ENCODE measurements at places on chromosomes 5 and 9.

- no peak for DNase-seq
Observed at GRCh38 chr5:80406980-80407734, 707 bp upstream of the ZFYVE16 start.

DNA sequence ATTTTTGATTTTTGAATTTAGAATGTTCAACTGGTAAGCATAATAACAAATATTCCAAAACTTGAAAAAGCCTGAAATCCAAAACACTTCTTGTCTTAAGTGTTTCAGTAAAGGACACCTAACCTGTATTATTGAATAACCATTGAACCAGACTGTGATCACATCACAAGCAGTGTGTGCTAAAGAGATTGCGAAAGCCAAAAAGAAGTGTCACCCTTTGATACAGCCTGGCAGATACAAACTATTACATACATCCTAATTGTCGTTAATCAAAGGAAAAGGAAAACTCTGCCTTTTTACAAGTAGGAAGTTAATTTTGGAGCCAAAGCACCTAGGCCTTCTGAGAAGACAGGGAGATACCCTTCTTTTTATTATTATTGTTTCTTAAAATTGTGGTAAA lies 8.4 kb upstream of the FAM120AOS start:
- DNase-seq = no peak

GRCh38 chr9:32404402-32404801 lies 20.0 kb downstream of the ACO1 start:
- DNase-seq = no peak

GRCh38 chr5:132182359-132183040 lies 45.2 kb downstream of the P4HA2 start:
- DNase-seq = no peak

GRCh38 chr5:139641116-139642080 lies 6.8 kb upstream of the CXXC5 start:
- DNase-seq = no peak

GRCh38 chr5:143920772-143921171 lies 108.8 kb downstream of the HMHB1 start:
- DNase-seq = no peak

- DNase-seq = no peak
Observed at GRCh38 chr5:32098291-32098690, 75.8 kb downstream of the GOLPH3 start.

DNA sequence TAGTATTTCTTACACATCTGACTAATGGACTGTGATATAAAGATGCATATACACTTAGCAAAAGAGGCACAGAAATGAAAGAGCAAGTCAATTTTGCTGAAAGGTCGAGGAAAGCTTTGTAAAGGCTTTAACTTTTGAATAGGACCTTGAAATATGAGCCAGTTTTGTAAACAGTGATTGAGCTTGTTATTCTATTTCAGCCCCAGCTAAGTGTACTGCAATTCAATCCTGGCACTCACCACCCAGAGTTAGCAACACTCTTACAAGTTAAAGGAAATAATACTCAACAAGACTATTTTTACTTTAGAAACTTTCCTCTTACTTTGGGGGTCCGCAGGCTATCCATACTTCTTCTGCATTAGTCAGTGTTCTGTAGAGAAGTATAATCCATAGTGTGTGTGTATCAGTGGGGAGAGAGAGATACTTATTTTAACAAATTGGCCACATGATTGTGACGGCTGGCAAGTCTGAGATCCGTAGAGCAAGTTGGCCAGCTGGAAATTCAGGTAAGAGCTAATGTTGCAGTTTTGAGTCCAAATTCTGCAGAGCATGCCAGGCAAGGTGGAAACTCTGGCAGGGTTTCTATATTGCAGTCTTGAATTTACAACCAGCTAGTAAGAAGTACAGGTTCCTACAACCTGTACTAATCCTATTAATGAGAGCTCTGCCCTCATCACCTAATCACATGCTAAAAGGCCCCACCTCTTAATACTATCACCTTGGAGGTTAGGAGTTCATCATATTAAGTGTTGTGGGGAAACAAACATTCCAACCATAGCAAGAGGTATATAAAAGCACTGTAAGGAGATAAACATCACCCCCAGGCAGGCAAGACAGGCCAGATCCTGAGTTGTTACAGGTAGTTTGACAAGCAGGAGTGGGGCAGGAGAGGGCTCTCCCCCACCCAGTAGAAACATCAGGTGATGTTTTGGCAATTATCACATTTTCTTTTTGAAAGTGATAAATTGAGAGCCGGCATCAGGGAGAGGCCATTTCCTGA lies 33.6 kb downstream of the IL7R start:
- no peak for DNase-seq

- DNase-seq = no peak
Observed at GRCh38 chr5:169300468-169301385, at the start of gene SLIT3. TSS of gene SLIT3 (minus strand) at chr5:169301139. CDS start at chr5:169300709, 430 bp downstream.

DNA sequence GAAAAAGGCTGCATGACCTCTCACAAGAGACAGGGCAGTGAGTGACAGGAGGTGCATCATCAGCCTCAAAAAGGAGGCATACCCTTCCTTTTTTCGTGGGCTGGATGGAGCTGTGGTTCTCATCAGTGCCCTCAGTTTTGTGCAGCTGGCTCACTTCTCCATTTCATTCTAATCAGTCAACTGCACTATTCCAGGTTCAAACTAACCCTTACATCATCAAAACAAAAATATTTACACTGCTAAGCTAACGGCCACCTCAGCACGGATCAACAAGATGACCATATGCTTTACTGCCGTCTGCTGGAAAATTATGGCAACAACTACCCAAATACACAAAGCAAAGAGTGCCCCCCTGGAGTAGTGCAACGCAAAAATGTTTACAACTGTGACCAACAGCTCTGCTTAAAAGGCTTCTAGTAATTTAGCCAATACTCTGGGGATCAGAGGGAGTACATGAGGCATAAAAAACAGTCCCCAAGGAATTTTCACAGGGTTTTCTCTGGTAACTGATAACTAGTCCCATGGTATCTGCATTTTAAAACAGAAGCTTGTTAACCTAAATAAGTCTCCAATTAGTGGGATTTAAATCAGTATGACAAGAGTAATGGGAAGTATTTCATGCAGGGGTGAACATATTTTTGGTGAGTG lies 10.8 kb downstream of the KCNV2 start:
- DNase-seq = peak; percentile 41

GRCh38 chr5:149990518-149991376 lies 9.7 kb downstream of the TIGD6 start:
- DNase-seq = peak; percentile 79

GRCh38 chr5:96747720-96748119 lies 60.0 kb downstream of the ERAP1 start:
- no peak for DNase-seq

GRCh38 chr5:169112016-169112415 lies 188.9 kb downstream of the SLIT3 start:
- no peak for DNase-seq

DNA sequence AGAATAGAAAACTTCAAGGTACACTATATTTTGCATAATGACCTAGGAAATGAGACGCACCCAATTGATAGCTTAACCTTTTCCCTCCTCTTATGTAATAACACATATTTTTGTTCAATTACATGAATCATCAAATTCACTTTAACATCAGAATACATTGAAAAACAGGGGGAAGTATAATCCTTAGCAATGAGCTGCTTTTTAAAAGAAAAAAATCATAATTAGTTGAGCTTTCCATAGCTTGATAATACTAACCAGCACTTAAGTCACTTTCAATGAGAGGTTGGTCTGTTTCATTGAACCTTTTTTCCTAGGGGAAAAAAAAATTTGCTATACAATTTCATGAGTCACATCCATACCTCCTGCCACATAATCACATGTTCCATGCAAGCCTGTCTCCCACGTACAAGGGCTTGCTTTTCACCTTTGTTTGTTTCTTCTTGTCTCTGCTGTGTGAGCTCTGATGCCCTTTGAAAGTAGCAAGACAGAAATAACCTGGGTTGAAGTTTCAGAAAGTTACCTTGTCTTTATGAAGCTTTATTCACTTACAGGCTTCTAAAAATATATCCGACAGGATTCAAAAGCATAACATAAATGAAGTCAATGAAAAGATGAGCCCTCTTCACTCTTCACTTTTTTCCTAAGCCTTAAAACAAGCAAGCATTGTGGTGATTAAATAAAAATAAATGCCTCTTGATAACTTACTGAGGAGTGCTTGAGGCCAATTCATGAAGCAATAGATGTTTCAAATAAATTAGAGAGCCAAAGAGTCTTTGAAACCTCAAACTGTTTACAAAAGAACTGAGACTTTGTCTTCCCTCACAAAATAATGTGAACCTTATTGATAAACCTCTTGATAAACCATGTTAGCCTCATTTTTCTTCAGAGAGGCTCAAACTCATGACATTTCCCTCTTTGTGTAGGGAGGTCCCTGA lies 108.5 kb downstream of the FEM1C start:
- DNase-seq = peak; percentile 67

GRCh38 chr5:91103353-91104061 lies 279.6 kb downstream of the ARRDC3 start:
- DNase-seq = no peak

DNA sequence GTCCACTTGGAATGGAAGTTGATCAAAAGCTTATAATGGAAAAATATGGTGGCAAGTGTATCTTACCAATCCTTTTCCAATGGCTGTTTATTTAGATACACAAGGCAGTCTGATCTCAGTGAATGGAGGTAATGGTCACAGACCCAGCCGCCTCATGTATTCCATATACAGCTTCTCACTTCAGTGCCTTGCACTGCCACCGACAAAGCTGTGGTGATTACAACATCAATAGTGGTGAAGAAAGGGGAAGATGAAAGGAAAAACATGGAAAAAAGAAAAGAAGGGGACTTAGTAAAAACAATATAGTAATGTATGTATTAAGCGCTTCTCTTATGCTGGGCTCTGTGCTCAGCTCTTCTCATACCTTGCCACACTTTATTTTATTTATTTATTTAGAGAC lies 297.3 kb upstream of the RASA1 start:
- no peak for DNase-seq

- DNase-seq = no peak
Observed at GRCh38 chr5:106675687-106676086, 995.0 kb downstream of the EFNA5 start.

GRCh38 chr9:1979741-1980367 lies 35.3 kb upstream of the SMARCA2 start:
- peak; percentile 21 for DNase-seq

DNA sequence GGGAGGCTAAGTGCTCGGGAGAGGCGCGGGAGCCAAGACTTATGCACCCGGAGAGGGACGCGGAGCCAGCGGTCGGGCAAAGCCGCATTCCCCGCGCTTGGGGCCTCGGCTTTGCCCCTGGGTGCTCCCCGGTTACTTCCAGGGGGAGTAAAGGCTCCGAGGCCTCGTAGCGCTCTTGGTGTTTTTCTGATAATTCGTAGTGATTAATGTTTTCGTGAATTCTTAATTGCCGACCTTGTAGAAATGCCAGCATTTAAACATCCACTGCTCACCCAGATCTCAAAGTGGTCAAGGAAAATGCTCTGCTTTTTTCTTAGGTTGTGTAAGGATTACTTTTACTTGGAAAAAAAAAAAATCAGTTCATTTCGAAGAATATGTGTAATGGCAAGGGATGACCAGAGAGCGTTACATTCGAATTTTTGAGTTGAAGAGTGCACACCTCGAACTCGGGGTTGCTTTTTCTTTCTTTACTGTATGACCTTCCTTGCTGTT lies 654 bp upstream of the TUT7 start:
- DNase-seq = no peak

DNA sequence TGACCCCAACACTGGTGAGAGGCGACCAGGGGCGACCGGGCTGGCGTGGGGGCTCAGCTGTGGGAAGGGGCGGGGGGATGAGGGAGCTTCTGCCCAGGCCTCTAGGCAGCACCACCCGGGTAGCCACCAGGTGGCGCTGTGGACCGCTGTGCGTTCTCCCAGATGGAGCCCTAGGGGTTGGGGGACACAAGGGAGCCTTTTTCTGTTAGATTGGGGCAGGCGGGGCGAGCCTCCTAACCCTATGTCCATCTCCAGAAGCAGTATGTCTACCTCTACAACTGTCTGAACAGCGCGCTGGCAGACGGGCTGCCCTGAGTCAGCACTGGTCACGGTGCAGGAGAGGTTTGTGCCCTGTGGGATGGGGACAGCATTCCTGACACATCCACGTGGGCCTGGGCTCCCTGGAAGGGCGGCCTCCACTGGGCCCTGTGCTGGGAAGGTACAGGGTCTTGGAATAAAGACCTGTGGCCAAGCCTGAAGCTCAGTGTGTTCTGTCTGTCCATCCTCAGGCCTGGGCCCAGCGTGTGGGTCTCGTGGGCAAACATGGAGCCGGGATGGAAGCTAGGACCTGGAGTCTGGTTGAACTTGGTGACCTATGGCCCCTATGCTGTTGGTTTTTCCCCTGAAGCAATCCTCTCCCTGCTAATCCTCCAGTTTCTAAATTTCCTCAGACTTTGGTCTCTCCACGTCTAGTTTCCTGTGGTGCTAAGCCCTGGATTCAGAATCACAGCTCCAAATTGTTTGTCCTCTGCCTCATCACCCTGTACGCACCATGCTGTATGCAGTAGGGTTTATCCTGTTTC lies 23.1 kb upstream of the SPTLC1 start:
- DNase-seq = peak; percentile 41

DNA sequence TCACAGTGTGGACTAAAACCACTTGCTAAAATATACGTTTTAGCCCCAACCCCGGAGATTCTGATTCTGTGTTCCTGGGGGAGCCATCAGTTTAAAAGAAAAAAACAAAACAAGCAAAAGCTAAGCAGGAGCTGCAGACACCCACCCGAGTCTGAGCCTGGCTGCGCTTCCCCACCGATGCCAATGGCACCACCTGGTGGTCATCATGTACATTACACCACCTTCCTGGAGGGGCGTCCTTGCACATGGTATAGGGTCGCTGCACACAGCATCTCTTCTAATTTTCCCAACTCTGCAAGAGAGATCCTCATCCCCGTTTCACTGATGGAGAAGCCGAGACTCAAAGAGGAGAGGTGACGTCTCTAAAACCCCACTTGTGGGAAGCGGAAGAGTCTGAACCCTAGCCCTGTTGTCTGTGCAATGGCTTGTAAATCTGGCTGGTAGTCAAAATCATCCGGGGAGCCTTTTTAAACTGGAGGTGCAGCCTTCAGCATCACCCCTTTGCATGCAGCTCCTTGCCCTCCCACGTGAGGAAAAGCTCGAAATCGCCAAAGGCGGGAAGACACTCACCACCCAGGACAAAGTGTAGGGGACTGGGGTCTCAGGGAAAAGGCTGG lies 23.1 kb upstream of the CNOT6 start:
- peak; percentile 52 for DNase-seq

GRCh38 chr9:129285979-129286772 lies 108.1 kb upstream of the IER5L start:
- DNase-seq = no peak

DNA sequence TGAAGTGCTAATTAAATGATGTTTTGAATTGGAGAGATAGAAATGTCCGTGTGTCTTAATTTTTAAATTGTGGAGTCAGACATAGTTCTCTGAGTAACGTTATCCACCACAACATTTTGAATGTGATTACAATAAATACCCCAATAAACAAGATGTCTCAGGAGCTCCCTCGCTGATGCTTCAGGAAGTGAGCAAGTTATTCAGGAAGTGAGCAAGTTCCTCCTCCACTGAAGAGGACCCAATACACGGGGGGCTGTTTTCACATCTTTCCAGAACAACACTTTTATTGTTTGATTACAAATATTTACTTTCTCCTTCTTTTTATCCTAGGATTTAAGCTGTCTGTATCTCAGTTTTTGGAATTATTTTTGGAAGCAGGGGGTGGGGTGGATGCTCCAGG lies 363.8 kb downstream of the LRRC70 start:
- DNase-seq = no peak

- DNase-seq = no peak
Observed at GRCh38 chr5:172985596-172985995, 2.0 kb downstream of the ATP6V0E1 start.

All from SW480 (cell line).